ENCODE measurements at places on chromosomes 2 and 18.

DNA sequence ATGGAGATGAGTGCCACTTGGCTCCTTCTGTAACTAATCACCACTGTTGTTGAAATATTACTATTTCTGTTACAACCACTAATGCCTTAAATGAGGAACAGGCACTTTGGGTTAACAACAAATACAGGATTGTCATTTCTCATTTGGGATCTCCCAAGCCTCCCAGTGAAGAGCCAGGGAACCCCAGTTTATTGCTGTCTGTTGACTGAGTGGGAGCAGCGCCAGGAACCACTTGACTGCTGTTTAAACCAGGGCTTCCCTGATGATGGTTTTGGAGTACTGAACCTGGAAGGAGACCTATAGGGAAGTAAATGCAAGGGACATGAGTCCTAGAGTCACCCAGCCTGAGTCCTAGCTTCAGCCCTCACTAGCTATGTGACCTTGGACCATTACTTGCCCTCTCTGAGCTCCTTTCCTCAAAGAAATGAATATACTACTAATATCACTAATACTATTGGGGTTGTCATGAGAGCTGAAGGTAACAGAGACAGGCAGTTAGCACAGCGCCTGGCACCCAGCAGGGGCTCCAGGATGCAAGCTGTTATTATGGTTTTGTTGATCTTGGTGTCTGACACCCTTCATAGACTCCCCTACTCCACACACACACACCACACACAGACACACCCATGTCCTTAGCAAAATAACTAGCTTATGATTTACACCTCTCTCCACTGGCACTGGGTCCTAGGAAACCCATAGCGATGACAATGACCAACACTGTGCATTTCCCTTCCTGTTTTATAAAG, 104.2 kb upstream of the FZD7 start:
- H3K4me1 ChIP-seq = no peaks in the 10 kb centered on the region
- H3K27me3 ChIP-seq = no peaks in the 10 kb centered on the region
- no peaks in the 10 kb centered on the region for H3K36me3 ChIP-seq

DNA sequence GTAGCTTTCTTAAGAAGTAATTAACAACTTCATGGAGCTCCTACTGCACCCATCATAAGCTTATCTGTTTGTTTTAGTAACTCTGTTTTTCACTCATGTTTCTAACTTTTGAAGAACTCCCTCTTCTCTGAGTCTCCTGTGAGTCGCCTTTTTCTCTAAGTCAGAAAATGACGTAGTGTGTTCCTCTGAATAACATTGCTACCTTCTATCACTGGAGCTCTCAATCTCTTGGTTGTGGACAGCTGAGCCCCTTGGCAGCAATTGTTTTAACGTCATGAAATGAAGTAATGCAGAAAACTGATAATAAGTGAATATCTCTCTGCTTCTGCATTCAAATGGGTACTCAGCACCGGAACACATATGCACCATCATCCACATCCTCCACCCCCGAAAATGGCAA, 433.3 kb upstream of the SALL3 start:
- H3K36me3 ChIP-seq = no peaks in the 10 kb centered on the region
- H3K4me3 ChIP-seq = no peak overlapping the region
- no peak overlapping the region for H3K27ac ChIP-seq
- DNase-seq = no peak
- no peaks in the 10 kb centered on the region for H3K27me3 ChIP-seq

DNA sequence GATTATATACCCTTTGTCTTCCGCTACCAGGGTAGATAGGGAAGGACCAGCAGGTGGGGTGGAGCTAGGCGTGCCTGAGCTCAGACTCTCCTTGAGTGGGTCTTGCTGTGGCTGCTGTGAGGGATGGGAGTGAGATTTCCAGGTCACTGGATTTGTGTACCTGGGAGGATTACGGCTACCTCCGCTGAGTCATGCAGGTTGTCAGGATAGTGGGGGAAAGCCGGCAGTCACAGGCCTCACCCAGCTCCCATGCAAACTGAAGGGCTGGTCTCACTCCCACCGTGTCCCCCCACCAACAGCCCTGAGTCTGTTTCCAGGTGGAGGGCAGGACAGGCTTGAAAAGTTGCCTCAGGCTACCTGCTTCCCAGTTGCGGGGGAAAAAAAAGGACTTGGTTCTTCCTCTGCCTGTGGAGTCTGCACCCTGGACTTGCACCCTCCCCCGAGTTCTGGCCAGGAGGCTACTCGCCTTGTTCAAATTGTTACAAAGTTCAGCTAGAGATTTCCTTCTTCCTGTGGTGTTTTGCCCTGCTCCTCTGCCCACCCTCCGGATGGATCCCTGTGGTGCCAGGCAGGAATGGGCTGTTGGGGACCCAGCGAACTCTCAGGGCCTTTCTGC, 268.3 kb downstream of the VAPA start:
- H3K4me3 ChIP-seq = no peak overlapping the region
- no peak overlapping the region for H3K27ac ChIP-seq
- H3K36me3 ChIP-seq = no peaks in the 10 kb centered on the region
- no peak for DNase-seq

GRCh38 chr2:184579226-184579625, 19.1 kb upstream of the ZNF804A start:
- no peaks in the 10 kb centered on the region for H3K4me1 ChIP-seq
- H3K27ac ChIP-seq = no peak overlapping the region
- no peak overlapping the region for H3K4me3 ChIP-seq
- DNase-seq = no peak
- H3K27me3 ChIP-seq = no peaks in the 10 kb centered on the region

DNA sequence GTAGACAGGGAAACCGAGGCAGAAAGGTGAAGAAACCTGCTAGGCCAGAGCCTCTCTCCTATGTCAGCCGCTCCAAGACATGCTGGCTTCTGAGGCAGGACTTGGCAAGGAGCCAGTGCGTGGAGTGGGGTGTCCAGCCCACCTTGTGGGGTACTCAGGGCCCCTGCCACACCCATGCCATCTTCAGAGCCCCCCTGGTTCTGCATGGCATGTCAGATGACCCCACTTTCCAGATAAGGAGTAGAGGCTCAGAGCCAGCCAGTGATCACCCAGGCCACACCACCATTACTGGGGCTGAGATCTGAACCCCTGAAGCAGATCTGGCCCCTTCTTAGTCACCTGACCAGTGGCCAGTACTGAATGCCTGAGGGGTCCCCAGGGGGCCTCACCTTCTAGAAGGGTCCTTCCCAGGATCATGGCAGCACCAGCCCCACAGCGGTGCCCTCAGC, 14.7 kb downstream of the CROCC2 start:
- peaks cover 7% of the 10 kb centered on the region for H3K4me1 ChIP-seq
- H3K27me3 ChIP-seq = no peaks in the 10 kb centered on the region
- H3K4me3 ChIP-seq = no peak overlapping the region
- DNase-seq = peak; percentile 57
- H3K27ac ChIP-seq = no peak overlapping the region

GRCh38 chr2:167471734-167472133, 583.5 kb downstream of the XIRP2 start:
- H3K4me1 ChIP-seq = no peaks in the 10 kb centered on the region
- H3K4me3 ChIP-seq = no peak overlapping the region
- H3K36me3 ChIP-seq = no peaks in the 10 kb centered on the region
- DNase-seq = no peak
- no peaks in the 10 kb centered on the region for H3K27me3 ChIP-seq
